ENCODE measurements at places on chromosomes 12 and 14.

DNA sequence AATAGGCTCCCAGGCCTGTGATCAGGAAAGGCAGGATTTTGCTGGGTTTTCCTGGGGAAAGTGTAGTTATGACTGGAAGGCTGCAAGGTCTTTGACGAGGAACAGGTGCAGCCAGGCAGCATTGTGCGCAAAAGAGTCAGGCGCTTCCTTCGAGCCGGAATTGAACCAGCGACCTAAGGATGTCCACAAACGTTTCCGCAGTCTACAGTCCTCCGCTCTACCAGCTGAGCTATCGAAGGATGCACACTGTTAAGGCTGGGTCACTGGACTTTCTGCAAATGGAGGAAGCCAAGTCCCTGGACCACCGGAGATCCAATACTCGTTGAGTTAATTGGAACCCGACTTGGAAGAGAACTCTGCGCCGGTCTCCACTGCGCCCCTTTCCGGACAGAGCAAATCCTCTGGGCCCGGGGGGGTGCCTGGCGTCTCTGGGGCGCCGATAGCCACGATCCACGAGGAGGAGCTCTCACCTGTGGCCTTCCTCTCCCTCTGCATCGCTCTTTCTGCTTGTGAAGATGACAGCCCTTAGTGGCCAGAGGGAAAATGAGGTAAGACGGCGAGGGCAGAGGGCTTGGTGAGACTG lies 18.4 kb upstream of the OR6S1 start:
- no peak for DNase-seq

GRCh38 chr14:41201696-41202095 lies 405.0 kb upstream of the LRFN5 start:
- DNase-seq = no peak

DNA sequence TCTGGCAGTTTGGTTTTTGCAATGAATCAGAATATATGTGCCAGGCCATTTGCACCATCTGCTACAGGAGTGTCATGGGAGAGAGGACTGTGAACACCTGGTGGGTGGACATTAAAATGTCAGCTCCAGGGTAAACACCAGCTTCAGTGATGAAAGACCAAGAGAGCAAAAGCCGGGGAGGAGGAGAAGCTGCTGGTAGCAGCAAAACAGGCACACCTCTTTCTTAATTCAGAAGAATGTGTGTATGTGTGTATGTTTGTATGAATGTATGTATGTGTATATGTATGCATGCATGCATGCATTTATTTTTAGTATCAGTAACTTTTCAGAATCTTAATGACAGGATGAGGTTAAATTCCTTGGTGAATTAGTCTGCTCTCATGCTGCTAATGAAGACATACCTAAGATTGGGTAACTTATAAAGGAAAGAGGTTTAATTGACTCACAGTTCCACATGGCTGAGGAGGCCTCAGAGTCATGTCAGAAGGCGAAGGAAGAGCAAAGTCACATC lies 357.4 kb upstream of the PRICKLE1 start:
- peak; percentile 57 for DNase-seq

DNA sequence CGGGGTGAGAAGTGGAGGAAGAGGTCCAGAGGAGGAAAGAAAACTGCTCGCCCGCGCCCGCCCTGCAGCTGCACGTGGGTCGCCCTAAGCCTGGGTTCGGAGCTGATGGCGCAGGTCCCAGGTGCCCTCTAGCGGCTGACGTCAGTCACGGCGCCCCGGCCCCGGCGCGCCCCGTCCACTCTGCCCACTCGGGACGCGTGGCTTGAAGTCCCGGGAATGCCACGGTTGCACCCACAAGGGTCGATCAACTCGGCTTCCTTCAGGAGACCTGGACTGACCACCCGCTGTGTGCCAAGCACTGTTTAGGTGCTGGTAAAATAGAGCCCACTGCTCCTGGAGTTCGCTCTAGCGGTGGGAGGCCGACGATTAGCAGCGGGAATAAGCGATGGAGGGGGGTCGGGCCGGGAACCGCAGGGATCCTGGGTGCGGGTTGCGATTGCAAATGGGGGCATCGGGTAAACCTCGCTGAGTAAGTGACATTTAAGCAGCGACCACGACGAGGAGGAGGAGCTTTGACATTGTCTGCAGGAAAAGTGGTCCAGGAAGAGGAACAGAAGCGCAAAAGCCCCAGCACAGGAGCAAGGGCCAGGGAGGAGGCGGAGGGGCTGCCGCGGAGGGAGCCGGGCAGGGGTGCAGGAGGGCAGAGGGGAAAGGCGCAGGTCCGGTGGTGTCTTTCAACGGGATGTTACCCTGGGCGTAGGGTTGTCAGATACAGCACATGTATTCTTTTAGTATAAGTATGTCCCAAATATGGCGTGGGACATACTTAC lies 5.1 kb upstream of the ZNF839 start:
- DNase-seq = no peak

GRCh38 chr14:59254146-59254910 lies 65.9 kb downstream of the DAAM1 start:
- DNase-seq = no peak

GRCh38 chr12:93595351-93595750 lies 22.9 kb downstream of the SOCS2 start:
- DNase-seq = no peak

GRCh38 chr12:124419292-124420040 lies 124.6 kb downstream of the RFLNA start:
- no peak for DNase-seq

GRCh38 chr12:76871742-76872141 lies 7.1 kb downstream of the CSRP2 start:
- no peak for DNase-seq

DNA sequence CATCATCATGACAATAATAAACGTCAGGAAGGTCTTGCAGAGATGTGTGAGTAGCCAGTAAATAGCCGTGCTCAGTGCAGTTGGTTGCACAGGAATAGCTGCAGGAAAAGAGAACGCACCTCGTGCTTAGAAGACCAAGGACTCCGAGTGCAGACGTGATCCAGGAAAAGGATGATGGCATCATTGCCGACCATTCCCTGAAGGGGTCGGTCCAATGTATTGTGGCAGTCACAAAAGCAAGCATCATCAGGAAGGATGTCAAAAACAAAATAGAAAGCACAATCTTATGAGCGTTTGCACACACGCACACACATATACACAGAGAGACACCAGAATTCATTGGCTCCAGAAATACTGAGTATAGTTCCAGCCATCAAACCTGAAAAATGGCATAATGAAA lies 12.8 kb downstream of the DUSP6 start:
- DNase-seq = no peak

DNA sequence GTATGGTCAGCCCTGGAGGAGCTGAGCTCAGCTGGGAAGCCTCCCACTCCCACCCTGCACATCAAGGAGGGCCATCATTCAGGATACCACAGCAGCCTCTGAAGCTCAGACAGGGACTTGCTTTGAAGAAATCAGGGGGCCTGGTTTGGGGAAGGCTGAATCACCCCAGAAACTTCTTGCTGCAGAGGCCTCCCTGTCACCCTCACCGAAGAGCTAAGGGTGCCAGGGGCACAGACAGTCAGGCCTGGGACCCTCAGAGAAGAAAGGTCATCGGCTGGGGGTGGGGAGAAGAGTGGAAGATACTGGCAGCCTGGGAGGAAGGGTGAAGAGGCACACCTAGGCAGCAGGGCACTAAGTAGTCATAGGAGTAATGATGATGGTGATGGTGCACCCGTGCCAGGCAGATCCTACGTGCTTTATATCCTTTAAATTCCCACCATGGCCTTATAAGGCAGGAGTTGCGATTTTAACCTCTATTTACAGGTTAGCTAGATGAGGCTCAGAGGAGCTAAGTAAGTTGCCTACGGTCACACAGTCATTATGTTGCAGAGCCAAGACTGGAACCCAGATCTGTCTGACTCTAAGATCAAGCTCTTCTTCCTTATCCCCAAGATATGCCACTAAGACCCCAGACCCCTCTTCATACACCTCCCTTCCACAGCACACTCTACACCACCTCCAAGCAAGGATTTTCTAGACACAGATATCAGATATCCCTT lies 28.5 kb upstream of the PNMA1 start:
- DNase-seq = no peak

- DNase-seq = no peak
These were observed 785 bp upstream of the LHX5 start for GRCh38 chr12:113472191-113473121.

- no peak for DNase-seq
These were observed 25.4 kb downstream of the ATG14 start for GRCh38 chr14:55386037-55386808.

DNA sequence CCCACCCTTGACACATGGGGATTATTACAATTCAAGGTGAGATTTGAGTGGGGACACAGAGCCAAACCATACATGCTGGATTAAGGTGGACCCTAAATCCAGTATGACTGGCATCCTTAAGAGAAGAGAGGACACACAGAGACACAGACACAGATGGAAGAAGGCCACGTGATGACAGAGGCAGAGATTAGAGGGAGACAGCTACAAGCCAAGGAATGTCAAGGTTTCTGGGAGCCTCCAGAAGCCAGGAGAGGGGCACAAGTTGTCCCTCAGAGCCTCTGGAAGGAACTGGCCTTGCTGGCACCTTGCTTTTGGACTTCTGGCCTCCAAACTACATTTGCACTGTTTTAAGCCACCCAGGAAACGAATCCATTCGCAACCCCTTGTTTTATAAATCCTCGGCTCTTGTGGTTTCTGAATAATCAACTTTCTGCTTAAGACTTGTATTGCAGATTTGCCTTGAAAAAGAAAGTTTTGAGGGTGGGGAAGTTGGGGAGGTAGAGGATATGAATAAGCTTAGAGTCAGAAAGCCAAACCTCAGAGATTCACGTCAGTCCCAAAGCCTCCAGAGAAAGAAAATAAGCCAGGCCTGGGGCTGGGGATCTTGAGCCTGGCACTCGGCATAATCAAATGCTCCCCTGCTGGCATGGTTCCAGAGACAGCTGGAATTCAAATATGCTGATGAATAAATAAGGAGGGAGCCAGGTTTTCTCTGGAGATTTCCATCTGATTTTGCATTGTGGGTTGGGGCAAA lies 224.2 kb upstream of the PWP1 start:
- DNase-seq = no peak

GRCh38 chr14:84399296-84399910 lies 1130.5 kb upstream of the FLRT2 start:
- no peak for DNase-seq

DNA sequence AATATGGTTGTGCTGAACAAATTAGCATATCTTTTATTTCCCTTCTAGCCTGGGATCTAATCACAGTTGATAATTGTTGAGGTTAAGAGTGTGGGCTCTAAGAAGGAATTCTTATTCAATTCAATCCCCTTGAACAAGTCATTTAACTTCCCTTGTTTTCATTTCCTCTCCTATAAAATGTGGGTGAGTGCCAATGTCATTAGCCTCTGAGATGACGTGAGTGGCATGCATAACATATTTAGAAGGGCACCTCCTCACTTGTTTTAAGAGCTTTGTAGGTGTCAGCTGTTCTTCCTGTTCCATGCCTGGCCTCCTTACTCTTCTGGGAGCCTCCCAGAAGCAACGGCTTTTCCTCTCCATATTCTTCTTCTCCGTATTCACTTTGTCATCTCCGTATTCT lies 155.4 kb upstream of the NEDD1 start:
- DNase-seq = no peak

- no peak for DNase-seq
These were observed 62.6 kb upstream of the RESF1 start for GRCh38 chr12:31896514-31897039.

- DNase-seq = no peak
These were observed 46.5 kb downstream of the TSPAN9 start for GRCh38 chr12:3123729-3124128.

DNA sequence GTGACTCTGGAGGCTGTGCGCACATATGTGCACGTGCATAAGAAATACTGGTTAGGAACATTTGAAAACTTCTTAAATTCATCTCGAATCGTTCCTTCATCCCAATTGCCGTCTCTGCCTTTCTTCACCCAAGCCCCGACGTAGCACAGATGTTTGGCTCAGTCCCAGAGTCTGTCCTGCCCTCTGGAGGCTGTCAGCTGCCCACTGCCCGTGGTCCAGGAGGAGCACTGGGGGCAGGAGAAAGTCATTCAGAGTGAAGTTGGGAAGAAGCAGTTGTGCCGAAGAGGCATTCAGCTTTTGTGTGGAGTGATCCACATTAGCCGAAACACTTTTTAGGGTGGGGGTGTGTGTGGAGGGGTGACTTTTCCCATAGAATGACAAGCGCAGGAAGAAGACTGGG lies 124.9 kb downstream of the TSPAN9 start:
- DNase-seq = no peak

- DNase-seq = no peak
These were observed 148.4 kb upstream of the SYT10 start for GRCh38 chr12:33587784-33588712.

DNA sequence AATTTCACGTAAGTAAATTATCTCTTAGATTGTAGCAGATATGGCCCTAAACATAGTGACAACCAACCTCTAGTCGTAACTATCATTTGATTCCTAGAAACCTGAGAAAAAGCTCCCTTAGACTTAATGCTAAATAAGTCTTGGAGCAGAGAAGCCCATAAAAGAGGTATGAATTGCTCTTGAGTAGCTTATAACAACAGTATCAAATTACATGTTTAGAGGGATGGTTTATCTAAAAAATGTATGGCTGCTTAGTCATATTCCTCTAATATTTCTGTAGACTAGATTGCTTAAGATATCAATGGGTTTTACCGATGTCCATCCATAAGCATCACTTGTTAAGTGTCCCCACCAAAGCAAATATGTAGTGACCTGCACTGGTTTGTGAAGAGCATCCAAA lies 259.7 kb downstream of the NELL2 start:
- no peak for DNase-seq

DNA sequence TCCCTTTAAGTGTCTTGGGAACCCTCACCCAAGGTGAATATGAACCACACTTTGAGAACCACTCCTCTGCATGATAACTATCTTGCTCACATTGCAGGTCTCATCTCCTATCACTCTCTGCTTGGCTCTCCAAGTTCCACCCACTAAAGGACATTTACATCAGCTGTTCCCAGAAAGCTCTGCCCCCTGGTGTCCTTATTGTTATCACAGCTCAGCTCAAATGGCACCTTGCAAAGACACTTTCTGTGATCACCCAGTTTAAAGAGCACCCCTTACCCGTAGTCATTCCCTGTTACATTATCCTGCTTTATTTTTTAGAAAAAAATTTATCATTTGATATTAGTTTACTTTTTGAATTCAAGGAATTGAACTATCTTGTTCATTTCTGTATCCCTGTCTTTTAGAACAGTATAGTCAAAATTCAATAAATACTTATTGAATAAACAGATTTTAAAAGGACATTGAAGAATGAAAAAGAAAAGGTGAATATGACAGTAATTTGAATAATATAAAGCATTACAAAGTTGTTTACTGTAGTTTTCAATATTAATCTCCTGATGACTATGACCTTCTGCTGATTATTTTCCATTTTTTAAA lies 20.5 kb upstream of the GUCY2C start:
- DNase-seq = no peak

DNA sequence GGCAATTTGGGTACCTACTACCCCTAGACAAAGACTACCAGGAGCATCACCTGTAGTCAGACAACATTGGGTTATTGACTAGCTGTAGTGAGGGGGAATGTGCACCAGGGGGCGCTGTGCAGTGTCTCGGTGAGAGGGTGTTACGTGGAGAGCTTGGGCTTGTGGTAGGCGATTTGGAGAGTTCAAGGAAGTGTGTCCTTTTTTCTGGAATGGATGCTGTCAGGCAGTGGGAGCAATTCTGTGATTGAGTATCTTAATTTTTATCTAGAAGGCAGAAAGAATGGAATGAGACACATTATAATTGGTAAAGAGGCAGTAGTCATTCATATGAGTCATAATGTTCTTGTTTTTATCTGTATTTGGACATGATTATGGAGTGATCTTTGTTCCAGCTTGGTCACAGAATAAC lies 187.7 kb downstream of the GALC start:
- DNase-seq = no peak

GRCh38 chr12:40034156-40034555 lies 71.7 kb downstream of the SLC2A13 start:
- no peak for DNase-seq

All from NCI-H2081 treated with DMSO at 0.1 percent for 48 hours (cell line).